T follicular helper cell (primary cell): ENCODE measurements at places on chromosomes 12 and 14.
A peak's percentile ranks its signal among the peaks of the same experiment; 100 is the strongest.

DNA sequence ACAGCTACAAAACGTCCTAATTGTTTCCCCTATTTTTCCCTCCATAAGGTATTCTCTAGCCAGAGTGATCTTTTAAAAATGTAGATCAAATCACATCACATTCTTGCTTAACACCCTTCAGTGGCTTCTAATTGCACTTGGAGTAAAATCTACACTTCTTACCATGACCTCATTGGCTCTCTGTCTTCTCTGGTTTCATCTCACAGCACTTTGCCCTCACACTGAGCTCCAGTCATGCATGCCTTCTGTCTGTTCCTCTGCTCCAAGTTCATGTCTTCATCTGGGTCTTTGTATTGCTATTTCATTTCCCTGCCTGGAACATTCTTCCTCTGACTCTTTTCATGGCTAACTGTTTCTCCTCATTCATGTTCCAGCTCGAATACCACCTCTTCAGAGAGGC is 220.4 kb upstream of the GARIN6 start:
- no peak for DNase-seq

DNA sequence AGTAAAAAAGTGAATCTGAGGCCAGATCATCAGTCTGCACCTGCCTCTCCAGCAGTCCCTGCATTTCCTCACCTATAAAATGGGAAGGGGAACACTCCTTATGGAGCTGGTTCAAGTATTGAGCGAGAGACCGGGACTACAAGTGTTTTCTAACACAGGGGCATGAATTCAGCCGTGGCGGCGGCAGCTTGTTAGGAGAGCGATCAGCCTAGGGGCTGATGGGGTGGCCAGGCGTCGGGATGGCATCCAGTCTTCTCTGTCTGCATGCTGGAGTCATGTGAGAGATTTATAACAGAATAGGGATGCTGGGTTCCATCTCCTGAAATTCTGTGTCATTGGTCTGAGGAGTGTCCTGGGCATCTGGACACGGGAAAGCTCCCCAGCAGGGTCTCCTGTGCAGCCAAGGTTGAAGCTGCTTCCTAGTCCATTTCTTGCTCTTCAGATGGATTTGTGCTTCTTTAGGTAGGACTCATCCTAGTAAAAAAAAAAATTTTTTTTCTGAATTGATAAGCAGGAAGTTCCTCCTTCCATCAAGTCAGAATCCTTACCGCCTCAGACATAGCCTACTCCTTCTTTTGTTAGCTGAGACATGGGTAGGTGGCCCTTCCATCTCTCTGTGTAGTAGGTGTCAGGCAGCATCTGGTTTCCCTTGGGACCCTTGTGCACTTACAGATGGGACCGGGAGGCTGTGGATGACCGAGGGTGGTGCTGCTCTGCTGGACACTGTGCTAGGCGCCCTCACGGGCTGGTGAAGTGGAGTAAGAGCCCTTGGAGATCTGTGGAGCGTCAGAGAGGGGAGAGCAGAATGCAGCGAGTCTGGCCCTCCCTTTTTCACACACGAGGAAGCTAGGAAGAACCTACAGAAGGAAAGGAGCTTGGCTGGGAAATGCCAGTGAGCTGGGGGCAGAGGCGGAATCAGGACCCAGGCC is 146.7 kb downstream of the TSPAN9 start:
- DNase-seq = no peak

- DNase-seq = no peak
Observed at GRCh38 chr12:122111089-122111641, 32.6 kb downstream of the MLXIP start.

DNA sequence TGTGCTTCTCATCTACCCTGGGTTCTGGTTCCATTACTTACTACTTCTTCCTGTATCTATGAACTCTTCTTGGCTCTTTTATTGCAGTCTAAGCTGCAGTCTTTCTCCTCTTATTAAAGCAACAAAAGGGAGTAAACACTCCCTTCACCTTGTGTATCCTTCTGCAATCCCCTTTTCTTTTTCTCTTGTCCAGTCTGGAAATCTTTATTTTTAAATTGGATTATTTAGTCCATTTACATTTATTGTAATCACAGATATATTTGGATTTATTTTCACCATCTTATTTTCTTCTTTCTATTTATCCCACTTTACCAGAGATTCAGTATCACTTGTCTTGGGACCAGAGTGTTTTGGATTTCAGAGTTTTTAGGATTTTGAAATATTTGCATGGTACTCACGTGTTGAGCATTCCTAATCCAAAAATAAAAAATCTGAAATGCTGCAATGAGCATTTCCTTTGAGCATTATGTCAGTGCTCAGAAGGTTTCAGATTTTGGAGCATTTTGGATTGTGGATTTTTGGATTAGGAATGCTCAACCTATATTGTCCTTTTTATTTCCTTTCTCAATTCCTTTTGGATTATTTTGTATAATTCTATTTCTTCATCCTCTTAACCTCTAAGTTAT is 6.8 kb upstream of the ACVR1B start:
- DNase-seq = no peak

DNA sequence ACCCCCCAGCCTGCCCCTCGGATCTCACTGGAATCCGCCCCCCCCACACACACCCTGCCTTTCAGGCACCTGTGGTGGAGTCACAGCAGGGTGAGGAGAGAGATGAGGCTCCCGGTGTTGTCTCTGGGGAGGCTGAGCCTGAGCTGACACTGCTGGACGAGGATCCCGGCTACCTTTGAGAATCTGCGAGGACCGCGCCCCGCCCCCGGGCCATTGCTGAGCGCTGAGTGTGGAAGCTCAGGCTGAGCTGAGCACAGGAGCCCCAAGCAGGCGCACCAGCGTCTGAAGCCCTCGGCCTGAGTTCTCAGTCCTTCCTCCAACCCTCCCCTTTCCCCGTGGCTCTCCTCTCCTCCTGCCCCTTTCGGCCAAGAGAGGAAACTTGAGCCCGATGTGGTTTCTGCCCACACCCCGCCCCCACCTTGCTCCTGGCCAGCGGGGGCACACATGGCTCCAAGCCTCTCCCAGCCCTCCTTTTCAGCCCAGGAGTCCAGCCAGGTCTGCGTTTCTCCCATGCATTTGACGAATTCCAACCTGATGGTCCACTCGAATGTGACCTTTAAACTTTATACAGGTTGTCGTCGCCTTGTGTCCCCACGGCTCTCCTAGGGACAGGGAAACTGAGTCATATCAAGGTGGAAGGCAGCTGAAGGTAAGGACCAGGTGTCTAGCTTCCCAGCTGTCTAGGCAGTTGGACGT is at the start of gene NFE2:
TSS of gene NFE2 (minus strand) at position 284 of the 696 bp plus-strand sequence. CDS start 5,767 bp downstream, outside the sequence.
- no peak for DNase-seq

DNA sequence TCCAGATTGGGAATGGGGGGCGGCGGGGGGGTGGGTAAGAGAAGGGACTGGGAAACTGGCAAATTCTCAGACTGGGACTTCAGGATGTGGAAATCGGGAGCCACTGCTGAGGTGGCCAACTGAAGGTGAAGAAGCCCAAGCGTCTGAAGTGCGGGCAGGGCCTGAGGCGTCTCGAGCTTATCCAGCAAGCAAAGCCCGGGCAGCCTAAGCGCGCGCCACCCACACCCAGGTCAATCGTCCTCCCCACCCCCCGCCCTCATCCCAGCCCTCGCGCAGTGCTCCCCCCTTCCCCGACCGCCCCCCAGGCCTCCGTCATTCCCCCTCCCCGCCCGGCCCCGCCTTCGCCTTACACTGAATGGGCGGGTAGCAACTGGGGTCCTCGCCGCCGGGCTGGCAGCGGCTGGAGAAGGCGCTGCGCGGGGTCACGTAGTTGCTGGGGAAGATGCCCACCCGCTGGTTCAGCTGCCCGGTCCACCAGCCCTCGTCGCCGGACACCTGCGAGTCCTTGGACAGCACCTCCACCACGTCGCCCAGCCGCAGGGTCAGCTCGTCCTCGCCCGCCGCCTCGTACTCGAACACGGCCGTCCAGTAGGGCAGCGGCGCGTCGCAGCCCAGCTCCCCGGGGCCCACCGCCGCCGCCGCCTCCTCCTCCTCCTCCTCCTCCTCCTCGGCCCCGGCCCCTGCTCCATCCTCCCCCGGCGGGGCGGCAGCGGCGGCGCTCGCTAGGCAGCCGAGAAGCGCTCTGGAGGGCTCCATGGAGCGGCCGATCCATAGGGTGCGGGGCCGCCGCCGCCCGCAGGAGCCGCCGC is 693 bp downstream of the MAP3K9 start:
- DNase-seq = peak; percentile 37

DNA sequence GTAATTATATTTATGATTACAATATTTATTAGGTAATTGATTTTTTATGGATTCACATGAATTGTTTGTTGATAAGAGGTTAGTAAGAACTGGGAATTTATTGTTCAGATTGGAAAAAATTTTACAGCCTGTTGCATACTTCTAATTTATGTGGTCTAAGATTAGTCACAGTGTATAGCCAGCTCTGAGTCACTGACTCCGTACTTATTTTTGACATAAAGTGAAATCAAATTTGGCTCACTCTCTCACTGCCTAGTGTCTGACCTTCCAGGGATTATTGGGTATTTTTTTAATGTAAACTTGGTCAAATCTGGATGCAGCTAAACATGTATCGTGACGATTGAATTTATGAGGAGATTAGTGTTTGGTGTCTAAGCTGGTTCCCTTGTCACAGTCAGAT is 109.3 kb downstream of the PTPRQ start:
- DNase-seq = no peak

DNA sequence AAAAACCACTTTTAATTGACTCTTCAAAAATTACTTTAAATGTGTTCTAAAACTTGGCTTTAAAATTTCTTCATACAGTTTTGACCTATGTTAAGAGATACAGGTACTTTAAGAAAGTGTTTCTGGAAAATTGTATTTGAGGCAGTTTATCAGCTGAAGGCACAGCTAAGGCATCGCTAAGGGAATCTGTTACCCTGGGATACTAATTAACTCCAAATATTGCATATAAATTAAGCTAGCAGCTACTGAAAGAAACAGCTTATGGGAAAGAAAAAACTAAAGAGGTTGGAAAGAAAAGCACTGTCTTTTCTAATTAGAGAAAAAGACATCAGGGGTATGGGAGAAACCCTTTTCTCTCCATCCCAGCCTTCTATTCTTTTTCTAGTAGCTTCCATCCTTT is 134.1 kb upstream of the SLC35F4 start:
- no peak for DNase-seq

DNA sequence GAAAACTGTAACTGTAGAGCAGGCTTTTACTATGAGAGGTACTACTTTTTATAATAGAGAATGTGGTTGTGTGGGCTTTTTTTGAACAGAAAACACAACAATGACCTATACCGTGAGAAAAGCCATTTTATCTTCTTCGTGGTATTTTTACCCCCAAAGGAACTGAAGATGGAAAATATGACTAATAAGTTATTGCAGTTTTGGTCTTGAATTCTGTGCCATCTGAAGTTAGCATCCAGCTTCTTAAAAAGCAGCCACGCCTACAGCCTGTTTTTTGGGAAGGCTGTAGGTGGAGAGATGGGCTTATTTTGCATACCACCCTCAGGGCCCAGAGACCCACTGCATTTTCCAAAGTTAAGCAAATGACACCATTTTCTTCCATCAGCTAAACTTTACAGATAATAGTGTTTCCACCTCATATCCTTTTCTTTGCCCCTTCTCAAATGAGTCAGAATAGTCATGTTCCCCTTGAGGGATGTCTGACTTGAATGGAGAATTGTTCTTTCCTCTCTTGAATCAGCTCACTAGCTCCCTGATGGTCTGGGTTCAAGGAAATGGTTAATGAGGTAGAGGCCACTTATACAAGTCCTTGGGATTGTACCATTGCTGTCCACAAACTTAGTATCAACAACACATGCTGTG is 53.0 kb downstream of the TBC1D30 start:
- DNase-seq = no peak

DNA sequence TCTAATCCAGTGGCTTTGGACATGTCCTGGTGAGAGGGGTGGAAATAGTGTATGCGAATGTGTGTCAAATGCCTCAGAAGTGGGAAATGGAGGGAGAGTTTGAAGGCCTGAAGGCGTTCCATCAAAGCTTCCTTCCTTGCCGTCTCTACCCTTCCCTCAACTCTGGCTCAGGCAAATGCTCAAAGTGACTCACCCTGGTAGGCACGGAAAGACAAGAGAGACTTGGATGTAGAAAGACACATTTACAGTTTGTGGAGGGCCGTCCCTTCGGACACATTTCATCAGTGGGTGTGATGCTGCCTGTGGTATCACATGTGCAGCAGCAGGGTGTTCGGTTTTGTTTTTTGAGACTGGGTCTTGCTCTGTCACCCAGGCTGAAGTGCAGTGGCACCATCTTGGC is 36.7 kb downstream of the CHST11 start:
- DNase-seq = no peak

- DNase-seq = no peak
Observed at GRCh38 chr14:23123419-23123818, 4.4 kb upstream of the CEBPE start.

GRCh38 chr12:1934068-1934467 is 15.6 kb upstream of the CACNA2D4 start:
- no peak for DNase-seq

- no peak for DNase-seq
Observed at GRCh38 chr12:65156366-65156841, 13.0 kb upstream of the LEMD3 start.

DNA sequence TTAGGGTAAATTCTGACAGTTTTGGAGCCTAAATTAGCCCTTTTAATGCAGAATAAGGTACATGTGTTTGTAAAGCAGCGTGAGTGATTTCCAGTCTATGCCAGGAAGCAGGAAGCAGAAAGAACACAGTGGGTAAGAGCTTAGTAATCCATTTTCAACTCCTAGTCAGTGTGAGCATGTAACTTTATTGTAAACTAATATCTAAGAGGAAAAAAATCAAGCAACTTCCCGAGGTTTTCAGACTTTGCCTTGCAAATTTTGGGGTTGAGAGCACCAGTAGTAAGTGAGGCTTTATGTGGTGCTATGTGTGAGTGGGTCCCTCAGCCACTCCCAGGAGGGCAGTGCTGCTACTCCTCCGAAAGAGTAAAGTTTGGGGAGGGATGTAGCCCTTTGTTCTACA is 2.9 kb downstream of the CIPC start:
- DNase-seq = no peak

- DNase-seq = no peak
Observed at GRCh38 chr12:127501916-127502315, 765.1 kb upstream of the TMEM132C start.

GRCh38 chr12:119301379-119301778 is 33.1 kb upstream of the CCDC60 start:
- DNase-seq = no peak

DNA sequence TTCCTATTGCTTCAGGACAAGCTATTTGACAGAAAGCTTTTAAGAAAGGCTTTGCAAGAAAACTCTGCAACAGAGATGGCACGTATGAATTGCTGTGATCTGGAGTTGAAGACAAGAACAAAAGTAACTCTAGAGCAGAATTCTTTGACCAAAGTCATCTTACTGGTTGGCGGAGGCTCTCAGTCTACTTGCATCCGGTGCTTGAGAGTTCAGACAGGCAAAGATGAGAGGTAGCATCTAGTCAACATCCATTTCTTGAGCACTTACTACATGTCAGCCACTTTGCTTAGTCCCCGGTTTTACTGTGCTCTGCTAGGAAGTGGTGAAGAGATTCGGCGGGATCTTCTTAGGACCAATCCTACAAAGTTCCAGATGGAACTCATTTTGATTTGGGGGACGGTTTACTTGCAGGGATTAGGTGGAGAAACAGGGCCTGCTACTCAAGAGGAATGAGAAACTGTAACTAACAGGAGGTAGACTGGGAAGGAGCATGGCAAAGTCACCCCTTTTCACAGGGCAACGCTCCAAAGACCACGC is 404 bp upstream of the CCDC91 start:
- no peak for DNase-seq
